DND-41 (cell line): ENCODE measurements at places on chromosomes 5 and 9.

- DNase-seq = no peak
- peaks cover 33% of the 10 kb centered on the region for H3K36me3 ChIP-seq
- no peak overlapping the region for H3K4me3 ChIP-seq
- H3K27me3 ChIP-seq = no peaks in the 10 kb centered on the region
- H3K27ac ChIP-seq = no peak overlapping the region
- H3K4me1 ChIP-seq = no peaks in the 10 kb centered on the region
These were observed 47.0 kb downstream of the CCDC125 start for GRCh38 chr5:69285448-69286116.

DNA sequence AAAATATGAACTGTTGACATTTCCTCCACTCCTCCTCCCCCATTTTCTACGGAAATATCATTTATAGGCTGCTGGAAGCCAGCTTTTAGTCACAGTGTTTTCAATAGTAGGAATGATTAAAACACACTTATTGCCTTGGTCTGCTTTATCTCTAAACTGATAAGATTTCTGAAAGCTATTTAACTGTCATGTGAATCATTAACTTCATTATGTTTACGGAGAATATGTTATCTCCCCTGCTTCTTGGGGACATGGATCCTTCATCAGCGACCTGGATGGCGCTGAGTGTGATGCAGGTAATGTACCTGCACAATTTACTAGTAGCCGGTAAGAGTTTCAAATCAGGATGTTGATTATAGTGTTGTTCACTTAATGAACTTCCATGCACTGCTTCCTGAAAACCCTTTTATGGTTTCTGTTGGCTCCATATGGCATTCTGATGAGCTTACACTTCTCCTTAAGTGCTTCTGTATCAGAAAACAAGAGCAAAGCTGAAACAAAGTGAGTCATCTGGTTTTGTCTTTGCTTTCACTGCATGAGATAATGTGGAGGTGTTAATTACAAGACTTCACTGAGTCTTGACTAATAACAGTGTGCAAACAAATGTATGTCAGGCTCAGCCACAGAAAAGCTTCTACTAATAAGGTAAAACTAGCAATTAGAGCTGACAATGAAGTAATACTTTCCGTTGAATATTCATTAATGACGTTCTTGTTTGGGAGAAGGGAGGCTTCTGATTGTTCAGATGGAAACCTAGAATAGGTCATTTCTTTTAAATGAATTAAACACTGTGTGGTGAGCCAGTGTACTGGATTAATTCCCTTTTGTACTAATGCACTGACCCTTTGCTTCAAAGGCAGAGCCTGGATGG is 162.4 kb upstream of the ZNF608 start:
- H3K4me1 ChIP-seq = peaks cover 40% of the 10 kb centered on the region
- no peak overlapping the region for H3K27ac ChIP-seq
- H3K36me3 ChIP-seq = no peaks in the 10 kb centered on the region
- H3K4me3 ChIP-seq = no peak overlapping the region

- peaks cover 14% of the 10 kb centered on the region for H3K4me1 ChIP-seq
- H3K27ac ChIP-seq = no peak overlapping the region
- H3K4me3 ChIP-seq = no peak overlapping the region
- H3K36me3 ChIP-seq = no peaks in the 10 kb centered on the region
- DNase-seq = peak; percentile 33
These were observed 3.8 kb upstream of the FBXW11 start for GRCh38 chr5:172010278-172010677.

GRCh38 chr9:120715389-120715924 is 1.2 kb upstream of the MEGF9 start:
- no peaks in the 10 kb centered on the region for H3K27me3 ChIP-seq
- no peaks in the 10 kb centered on the region; the same call in 1 of the 2 replicates for H3K36me3 ChIP-seq
- peaks cover 38% of the 10 kb centered on the region for H3K4me1 ChIP-seq
- H3K27ac ChIP-seq = peak overlapping the region; percentile 82
- no peak overlapping the region; the same call in 1 of the 2 replicates for H3K4me3 ChIP-seq

- H3K4me3 ChIP-seq = no peak overlapping the region
- H3K4me1 ChIP-seq = no peaks in the 10 kb centered on the region
- H3K36me3 ChIP-seq = peaks cover 15% of the 10 kb centered on the region; the same call in 1 of the 2 replicates
- no peak overlapping the region for H3K27ac ChIP-seq
These were observed 54.6 kb downstream of the LRRC70 start for GRCh38 chr5:62633243-62633642.

GRCh38 chr9:22657713-22658112 is 211.1 kb downstream of the DMRTA1 start:
- H3K36me3 ChIP-seq = no peaks in the 10 kb centered on the region
- no peak for DNase-seq
- H3K4me1 ChIP-seq = no peaks in the 10 kb centered on the region
- H3K27ac ChIP-seq = no peak overlapping the region

DNA sequence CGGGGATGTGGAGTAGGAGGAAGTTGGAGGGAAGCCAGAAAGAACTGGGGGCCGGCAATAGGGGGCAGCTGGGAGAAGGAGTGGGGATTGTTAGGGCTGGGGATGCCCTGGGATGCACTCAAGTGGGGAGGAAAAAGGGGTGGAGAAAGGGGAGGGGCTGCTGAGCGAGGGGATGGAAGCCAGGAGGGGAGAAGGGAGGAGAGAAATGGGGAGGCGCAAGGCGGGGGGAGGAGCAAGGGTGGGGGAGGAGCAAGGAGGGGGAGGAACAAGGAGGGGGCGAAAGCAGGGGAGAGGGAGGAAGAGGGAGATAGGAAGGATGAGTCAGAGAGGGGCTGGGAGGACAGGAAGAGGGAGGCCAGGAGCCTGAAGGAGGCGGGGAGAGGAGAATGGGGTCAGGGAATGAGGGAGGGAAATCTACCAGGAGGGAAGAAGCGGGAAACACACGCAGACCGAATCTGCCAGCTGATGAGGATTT is 1.6 kb downstream of the IRX4 start:
- H3K27me3 ChIP-seq = no peaks in the 10 kb centered on the region
- H3K4me3 ChIP-seq = no peak overlapping the region
- DNase-seq = peak; percentile 12
- no peaks in the 10 kb centered on the region for H3K4me1 ChIP-seq
- no peaks in the 10 kb centered on the region for H3K36me3 ChIP-seq

GRCh38 chr5:173744551-173744950 is 128.1 kb upstream of the BOD1 start:
- no peak for DNase-seq
- H3K27ac ChIP-seq = no peak overlapping the region
- no peak overlapping the region for H3K4me3 ChIP-seq
- no peaks in the 10 kb centered on the region for H3K36me3 ChIP-seq

DNA sequence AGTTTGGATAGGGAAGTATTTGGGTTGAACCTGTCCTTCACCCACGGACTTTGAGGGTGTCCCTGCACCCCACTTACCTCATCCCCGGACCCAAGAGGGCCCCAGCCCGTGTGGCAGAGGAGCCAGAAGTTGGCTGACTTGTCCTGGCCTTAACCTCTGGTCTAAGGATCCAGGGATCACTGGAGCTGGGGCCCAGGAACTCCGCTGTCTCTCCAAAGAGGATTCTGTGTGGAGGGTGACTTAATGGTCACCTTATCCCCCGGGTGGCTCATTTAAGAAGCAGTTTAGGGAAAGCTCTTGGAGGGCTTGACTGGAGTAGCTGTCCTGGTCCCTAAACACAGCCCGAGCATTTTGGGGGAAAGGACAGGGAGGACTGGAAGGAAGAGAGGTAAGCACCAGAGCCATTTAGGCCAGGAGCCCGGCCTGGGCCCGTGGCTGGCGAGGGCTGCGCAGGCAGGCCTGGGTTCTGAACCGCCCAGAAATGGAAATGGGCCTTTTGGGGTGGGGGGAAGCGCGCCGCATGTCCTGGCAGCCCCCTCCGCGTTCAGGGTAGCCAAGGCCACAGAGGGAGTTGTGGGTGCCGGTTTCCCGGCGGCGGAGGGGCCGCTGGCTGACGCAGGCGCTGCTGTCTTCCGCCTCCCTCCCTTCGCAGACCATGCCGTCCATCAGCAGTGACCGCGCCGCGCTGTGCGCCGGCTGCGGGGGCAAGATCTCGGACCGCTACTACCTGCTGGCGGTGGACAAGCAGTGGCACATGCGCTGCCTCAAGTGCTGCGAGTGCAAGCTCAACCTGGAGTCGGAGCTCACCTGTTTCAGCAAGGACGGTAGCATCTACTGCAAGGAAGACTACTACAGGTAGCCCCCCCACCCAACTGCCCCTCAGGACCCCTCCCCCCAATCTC is 2.0 kb downstream of the LHX2 start:
- no peak for DNase-seq
- no peak overlapping the region for H3K4me3 ChIP-seq
- H3K4me1 ChIP-seq = no peaks in the 10 kb centered on the region
- no peak overlapping the region for H3K27ac ChIP-seq

- no peak overlapping the region for H3K4me3 ChIP-seq
- H3K4me1 ChIP-seq = peaks cover 79% of the 10 kb centered on the region
These were observed 46.8 kb upstream of the NKD2 start for GRCh38 chr5:961711-962240.

GRCh38 chr9:131698618-131698985 is 41.3 kb downstream of the RAPGEF1 start:
- H3K27me3 ChIP-seq = no peaks in the 10 kb centered on the region
- no peak overlapping the region for H3K4me3 ChIP-seq
- no peaks in the 10 kb centered on the region for H3K36me3 ChIP-seq
- H3K4me1 ChIP-seq = no peaks in the 10 kb centered on the region
- no peak overlapping the region for H3K27ac ChIP-seq

DNA sequence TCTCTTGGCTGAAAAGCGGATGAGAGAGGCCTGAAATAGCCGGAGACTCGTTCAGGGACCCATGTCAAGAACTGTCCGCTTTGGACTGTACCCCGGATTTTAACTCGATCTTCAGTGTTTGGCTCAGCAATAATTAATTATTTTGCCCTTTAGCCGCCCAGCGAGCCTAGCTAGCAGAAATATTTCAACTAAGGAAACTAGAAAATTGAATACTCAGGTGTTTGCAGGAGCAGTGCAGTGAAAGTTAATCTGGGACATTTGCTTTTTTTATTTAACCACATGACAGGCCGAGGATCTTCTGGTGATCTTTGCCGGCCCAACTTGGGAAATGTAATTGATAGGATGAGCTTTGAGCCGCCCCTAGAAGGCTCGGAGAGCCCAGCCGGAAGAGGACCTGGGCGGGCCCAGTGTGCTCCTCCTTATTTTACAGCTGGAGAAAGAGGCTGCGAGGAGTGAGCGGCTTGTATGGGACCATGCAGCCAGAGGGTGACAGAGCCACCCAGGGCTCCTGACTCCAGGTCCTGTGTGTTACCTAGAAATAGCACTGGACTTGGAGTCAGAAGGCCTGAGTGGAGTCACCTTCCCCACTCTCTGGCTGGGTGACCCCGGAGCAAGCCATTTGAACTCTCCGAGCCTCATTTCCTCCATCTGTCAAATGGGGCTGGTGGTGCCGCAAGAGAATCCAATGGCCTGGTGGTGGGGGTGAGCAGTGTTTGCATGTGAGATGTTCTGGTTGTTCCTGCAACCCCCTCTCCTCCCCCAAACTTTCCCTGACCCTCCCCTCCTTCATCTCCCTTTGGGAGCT is 2.4 kb downstream of the PPARGC1B start:
- H3K27me3 ChIP-seq = peaks cover 3% of the 10 kb centered on the region
- H3K4me1 ChIP-seq = peaks cover 17% of the 10 kb centered on the region
- H3K4me3 ChIP-seq = peak overlapping the region; percentile 67
- H3K36me3 ChIP-seq = no peaks in the 10 kb centered on the region
- no peak overlapping the region for H3K27ac ChIP-seq
- no peak for DNase-seq

DNA sequence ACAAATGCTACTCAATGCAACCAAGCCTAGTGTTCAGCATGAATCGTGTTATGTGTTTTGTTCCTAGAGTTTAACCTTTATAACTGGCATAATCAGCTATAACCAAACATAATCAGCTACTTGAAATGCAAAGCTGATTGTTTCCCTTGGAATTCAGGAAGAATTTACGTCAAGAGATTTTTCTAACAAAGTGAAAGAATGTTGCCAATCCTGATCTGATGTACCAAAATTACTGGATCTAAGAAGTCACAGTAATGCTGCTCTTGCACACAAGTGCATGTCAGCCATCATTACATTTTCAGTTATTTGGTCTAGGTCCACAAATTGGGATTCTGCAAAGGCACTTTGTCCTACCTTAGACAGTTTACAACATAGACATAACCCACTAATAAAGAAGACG is 662.3 kb upstream of the SEMA6A start:
- no peak for DNase-seq
- H3K27me3 ChIP-seq = no peaks in the 10 kb centered on the region
- no peaks in the 10 kb centered on the region for H3K4me1 ChIP-seq
- H3K4me3 ChIP-seq = no peak overlapping the region
- H3K36me3 ChIP-seq = no peaks in the 10 kb centered on the region
- H3K27ac ChIP-seq = no peak overlapping the region

- no peak for DNase-seq
- H3K27me3 ChIP-seq = peaks cover 14% of the 10 kb centered on the region
- no peak overlapping the region for H3K27ac ChIP-seq
- H3K4me1 ChIP-seq = no peaks in the 10 kb centered on the region
These were observed 19.1 kb downstream of the ACSL6 start for GRCh38 chr5:131992370-131992769.

GRCh38 chr9:20208961-20209371 is 413.3 kb downstream of the MLLT3 start:
- H3K27me3 ChIP-seq = no peaks in the 10 kb centered on the region
- peak overlapping the region; percentile 38 for H3K4me3 ChIP-seq
- peaks cover 63% of the 10 kb centered on the region for H3K4me1 ChIP-seq

- no peak overlapping the region for H3K27ac ChIP-seq
- DNase-seq = no peak
- H3K4me3 ChIP-seq = no peak overlapping the region
- H3K36me3 ChIP-seq = peaks cover 63% of the 10 kb centered on the region
- H3K27me3 ChIP-seq = no peaks in the 10 kb centered on the region
These were observed 166.3 kb downstream of the DOCK2 start for GRCh38 chr5:169803077-169803981.

DNA sequence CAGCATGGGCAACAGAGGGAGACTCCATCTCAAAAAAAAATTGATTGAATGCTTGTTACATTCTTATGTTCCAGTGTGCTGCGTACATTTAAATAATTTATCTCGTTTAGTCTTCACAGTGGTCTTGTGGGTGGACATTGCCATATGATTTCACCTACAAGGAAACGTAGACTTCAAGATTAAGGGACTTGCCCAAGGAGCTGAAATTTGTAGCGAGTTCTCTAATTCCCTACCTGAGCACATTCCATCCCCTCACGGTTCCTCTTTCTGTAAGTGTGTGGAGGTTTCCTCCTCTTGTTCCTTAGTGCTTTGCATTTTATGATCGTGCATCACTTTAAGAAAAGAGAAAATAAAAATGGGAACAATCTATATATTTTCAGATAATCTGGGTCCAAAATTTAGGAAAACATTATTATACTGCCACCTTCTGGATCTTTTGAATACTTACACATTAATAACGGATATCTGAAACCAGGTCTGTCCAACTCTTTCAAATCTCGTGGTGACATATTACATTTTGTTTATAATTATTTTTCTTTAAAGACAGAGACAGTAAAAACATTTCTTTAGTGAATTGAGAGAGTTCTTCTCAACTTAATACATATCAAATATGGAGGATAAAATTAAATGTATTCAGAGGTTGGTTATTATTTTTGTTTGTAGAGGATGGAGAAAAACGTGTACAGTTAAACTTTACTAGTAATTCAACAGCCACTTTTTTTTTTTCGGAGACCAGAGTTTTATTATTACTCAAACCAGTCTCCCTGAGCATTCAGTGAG is 29.9 kb upstream of the C7 start:
- no peaks in the 10 kb centered on the region for H3K36me3 ChIP-seq
- DNase-seq = no peak
- H3K4me3 ChIP-seq = no peak overlapping the region
